ENCODE measurements at places on chromosomes 3 and 15.
A peak's percentile ranks its signal among the peaks of the same experiment; 100 is the strongest.

GRCh38 chr3:38297947-38298711 is 16.0 kb downstream of the SLC22A14 start:
- no peak for DNase-seq

DNA sequence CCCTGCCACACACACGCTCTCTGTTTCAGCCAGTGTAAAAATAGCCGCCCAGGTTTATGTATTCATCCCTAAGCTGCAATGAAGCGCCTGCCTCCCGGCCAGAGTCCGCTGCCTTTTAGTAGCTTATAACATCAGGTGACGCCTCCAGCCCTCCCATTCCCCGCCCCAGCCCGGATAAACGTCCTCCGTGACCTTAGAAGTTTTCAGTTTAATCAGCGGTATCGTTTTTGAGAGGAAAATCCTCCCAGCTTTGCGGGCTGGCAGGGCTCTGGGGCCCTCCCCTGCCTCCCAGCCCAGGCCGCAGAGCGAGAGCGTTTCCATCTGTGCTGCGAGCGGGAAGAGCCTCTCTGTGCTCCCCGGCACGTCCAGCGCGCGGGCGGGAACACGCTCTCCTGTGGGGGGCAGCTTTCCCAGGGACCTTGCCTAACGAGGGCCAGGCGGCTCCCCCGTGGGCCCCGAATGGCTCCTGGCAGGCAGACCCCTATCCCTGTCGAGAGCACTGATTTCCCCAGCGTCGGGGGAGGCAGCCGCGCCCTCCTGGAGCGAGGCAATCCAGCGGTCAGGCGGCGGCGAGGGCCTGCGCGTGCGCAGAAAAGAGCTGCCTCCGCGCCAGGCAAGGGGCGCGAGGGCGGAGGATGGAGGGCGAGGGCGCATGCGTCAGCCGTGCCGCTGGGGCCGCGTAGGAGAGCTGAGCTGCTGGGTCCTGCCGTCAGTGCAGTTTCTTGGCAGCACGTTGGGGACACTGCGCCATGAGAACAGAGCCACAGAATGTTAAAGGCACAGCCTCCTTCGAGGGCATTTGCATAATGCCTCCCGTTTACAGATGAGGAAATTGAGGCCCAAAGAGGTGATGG is 71.1 kb downstream of the CCNL1 start:
- DNase-seq: peak; percentile 97

DNA sequence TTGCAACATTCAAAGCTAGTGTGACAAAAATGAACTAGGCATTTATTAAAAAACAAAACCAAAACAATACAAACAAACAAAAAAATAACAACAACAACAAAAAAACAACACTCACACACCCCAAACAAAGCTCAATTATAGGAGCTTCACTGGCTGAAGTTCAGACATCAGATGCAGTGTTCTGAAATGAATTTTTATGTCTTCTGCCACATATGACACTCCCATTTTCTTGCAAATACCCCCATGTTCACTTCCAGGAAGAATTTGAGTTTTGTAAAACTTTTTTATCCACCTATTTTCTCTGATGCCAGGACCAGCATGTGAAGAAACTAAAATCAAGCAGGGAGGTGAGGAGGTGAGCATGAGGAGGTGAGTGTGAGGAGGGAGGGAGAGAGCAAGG is 113.9 kb downstream of the CADPS start:
- no peak for DNase-seq

- no peak for DNase-seq
Observed at GRCh38 chr15:49721091-49721490, 100.2 kb downstream of the DTWD1 start.

DNA sequence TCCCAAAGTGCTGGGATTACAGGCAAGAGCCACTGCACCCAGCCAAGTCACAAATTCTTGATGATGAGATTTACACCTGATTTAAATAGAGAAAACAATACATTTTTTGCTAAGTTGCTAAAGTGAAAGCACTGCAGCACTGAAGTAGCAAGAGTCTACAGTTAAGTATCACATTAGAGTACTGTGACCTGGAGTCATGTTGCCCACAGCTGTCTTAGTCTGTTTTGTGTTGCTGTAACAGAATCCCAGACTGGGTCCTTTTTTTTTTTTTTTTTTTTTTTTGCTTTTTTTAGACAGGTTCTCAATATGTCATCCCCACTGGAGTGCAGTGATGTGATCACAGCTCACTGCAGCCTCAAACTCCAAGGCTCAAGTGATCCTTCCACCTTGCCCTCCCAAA is 23.2 kb upstream of the GNB4 start:
- DNase-seq: no peak

GRCh38 chr3:53216723-53217122 is 39.1 kb downstream of the TKT start:
- no peak for DNase-seq

GRCh38 chr15:29844290-29844903 is 22.1 kb upstream of the TJP1 start:
- DNase-seq: no peak
